ENCODE measurements at places on chromosomes 1 and 21.
A peak's percentile ranks its signal among the peaks of the same experiment; 100 is the strongest.

- DNase-seq: no peak
Observed at GRCh38 chr1:207002724-207003146, 29.8 kb downstream of the C1orf116 start.

GRCh38 chr1:207944571-207944970 is 33.6 kb upstream of the CD34 start:
- DNase-seq: no peak

GRCh38 chr1:172373864-172374263 is 46.6 kb upstream of the C1orf105 start:
- no peak for DNase-seq

DNA sequence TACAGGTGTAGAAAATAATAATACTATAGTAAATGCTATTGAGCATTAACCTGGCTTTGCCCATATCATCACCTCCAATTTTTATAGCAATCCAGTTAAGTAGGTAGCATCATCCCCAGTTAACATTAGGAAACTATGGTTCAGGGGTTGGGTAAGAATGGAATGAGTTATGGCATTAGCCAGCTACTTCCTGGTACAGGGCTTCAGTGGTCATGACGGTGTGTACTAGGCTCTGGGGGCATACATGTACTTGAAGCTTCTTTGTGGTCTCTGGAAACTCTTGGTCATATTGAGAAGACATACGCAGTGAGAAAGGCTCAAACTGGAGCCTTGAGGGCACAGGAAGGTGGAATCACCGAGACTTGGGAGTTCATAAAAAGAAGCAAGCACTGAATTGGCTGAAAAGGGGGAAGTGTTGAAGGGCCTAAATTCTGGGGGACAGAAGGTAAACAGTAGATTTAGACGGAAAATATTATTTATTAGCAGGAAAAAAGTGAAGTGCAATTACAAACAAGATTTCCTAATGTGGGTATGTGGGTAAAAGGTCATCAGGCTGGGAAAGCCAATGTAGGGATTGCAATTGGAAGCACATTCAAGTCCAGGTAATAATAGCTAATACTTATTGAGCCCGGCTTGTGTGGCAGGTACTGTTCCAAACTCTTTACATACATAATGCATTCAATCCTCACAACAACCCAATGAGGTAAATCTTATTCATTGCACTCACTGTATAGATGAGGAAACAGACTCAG is 114.2 kb upstream of the ATP1A1 start:
- no peak for DNase-seq

DNA sequence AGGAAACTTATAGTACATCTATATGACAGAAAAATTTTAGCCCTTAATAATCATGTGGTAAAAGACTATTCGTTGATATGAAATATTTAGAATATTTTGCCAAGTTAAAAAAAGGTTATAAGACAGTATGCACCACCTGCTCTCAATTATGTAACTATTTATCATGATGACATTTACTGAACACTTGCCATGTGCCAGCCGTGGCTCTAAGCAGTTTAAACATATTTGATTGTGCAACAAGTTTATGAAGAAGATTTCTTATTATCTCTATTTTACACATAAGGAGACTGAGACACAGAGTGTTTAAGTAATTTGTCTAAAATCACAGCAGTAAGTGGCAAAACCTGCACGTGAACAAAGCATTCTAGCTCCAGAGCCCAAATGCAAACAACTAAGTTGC is 199.3 kb upstream of the JUN start:
- no peak for DNase-seq

DNA sequence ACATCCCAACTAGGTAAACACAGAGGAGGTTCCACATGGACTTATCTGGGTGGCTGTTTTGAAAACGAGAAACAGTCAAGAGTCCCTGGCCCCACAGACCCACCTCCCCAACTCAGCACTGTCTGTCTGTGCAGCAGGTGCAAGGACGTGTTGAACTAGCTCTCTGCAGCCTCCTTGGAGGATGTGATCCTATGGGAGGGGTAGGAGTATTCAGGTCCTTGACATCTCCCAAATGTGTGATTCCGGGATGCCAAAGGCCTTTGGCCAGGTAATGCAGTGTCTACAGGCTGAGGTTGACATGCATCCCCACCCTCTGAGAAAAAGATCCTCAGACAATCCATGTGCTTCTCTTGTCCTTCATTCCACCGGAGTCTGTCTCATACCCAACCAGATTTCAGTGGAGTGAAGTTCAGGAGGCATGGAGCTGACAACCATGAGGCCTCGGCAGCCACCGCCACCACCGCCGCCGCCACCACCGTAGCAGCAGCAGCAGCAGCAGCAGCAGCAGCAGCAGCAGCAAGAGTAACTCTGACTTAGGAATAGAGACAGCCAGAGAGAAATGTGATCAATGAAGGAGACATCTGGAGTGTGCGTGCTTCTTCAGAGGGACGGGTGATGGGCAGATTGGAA is 151.6 kb upstream of the CAMK1G start:
- no peak for DNase-seq

DNA sequence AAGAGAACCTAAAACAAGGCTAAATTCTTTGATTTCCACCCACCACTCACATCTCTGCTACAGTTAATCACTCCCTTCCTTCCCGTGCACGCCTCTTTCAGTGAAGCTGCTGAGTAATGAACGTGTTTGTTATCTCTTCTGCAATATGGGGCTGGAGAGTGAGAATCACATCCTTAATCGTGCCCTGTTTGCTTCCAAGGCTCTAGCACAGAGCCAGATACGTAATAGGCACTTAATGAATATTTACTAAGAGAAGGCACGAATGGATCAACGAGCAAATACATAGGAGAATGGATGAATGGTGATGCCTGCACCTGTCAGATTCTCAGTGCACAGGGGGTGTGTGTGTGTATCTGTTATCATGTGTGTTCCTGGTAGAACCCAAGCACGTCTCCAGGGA is 22.1 kb upstream of the FAM43B start:
- no peak for DNase-seq

GRCh38 chr1:229230893-229231753 is 39.8 kb upstream of the RAB4A start:
- DNase-seq: no peak

DNA sequence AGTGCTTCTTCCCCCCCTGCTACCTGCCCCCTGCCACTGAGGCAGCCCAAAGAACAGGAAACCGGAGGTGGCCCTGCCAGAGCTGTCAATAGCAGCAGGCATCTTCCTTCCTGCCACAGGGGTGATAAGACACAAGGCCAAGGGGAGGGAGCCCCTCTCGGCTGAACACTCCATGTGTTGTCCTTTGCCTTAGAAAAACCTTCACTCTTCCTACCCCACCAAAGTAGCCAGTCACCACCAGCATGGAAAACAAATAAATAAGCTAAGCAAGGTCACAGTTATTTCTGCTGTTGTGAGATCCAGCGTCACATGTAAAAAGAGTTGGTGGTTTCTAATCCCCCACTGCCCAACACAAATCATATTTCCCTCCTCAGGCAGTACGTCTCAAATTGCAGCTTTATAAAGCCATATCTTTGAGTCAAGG is 104.8 kb upstream of the DPT start:
- DNase-seq: no peak

DNA sequence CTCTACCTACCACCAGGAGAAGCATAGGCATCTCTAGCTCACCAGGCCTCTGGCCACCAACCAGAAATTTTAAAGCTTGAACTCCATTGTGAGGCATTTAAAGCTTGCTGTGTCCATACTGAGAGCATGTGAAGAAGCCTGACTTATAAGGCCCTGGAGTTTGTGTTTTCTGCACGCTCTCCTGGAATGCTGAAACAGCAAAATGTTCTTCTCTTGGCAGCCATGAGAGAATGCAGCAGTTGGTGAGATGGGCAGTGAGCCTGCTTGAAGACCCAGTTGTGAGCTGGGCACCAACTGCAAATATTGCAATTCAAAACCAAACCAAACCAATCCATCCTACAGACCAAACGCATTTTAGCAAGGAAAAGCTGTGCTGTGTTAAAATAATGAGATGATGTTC is 170.0 kb upstream of the IVNS1ABP start:
- DNase-seq: no peak

DNA sequence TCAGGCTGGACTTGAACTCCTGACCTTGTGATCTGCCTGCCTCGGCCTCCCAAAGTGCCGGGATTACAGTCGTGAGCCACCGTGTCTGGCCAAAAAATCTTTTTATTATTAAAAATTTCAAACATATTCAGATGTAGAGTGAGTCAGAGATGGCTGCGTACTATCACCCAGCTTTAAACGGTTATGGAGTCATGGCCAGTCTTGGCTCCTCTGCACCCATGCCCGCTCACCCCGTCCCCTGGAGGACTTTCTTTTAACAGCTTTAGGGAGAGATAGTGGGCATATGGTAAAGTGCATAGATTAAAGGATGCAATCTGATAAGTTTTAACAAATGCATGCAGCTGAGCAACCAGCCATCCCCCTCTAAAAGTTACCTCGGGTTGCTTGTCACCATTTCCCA is 51.8 kb downstream of the TNFRSF8 start:
- no peak for DNase-seq

GRCh38 chr1:192489748-192490147 is 85.8 kb upstream of the RGS1 start:
- DNase-seq: peak; percentile 86

GRCh38 chr1:7581754-7582459 is 189.2 kb upstream of the VAMP3 start:
- DNase-seq: peak; percentile 25

GRCh38 chr1:229108598-229109201 is 162.2 kb upstream of the RAB4A start:
- DNase-seq: no peak

DNA sequence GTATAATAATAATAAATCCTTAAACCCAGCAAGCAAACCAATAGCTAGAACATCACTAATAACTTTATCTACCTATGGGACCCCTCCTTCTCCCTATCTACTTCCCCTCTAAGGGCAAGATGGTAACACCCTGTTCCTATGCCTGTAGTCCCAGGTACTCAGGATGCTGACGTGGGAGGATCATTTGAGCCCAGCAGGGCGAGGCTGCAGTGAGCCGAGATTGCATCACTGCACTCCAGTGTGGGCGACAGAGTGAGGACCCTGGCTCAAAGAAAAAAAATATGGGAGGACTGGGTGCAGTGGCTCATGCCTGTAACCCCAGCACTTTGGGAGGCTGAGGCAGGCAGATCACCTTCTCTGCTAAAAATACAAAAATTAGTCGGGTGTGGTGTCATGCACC is 143.1 kb upstream of the SLC45A1 start:
- no peak for DNase-seq

- no peak for DNase-seq
Observed at GRCh38 chr1:186152227-186152619, 222.8 kb downstream of the TPR start.

- no peak for DNase-seq
Observed at GRCh38 chr1:30600258-30600657, 123.1 kb downstream of the MATN1 start.

DNA sequence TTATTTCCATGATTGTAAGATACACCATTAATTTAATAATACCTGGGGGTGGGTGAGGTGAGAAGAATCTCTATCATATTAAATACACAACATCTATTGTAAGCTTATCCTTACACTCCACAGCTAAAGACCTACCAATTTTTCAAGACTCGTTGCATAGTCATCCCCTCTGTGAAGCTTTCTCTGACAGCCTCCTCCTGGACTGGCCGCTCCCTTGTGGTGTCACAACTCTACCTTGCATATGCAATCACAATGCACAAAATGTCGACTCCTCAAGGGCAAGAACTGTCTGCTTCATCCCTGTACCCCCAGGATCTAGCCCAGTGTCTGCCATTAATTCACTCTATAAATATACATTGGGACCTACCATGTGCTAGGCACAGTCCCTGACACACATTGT is 2.4 kb upstream of the PTGFRN start:
- DNase-seq: no peak

GRCh38 chr1:147725685-147726084 is 34.7 kb downstream of the GJA5 start:
- DNase-seq: no peak

- DNase-seq: no peak
Observed at GRCh38 chr21:31554511-31555022, 104.9 kb upstream of the SOD1 start.

- DNase-seq: no peak
Observed at GRCh38 chr1:153776352-153776751, 1.1 kb downstream of the SLC27A3 start.

DNA sequence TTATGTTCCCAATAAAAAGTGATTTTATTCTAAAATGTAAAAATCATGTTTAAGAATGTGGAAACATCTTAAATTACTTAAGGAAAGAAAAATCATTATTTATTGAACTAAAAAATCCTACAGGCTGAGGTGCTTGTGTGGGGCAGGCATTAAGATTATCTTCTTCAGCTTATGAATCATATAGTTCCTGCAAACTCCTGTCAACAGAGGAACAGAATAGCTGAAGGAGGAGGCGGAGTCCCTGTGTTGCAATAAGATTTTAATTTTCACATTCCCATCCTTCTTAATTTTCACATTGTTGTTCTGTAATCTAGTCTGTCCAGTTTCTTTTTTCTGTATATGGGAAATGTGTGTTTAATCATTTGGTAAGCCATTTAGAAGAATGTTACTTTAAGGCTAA is 20.6 kb upstream of the OLFML3 start:
- no peak for DNase-seq

DNA sequence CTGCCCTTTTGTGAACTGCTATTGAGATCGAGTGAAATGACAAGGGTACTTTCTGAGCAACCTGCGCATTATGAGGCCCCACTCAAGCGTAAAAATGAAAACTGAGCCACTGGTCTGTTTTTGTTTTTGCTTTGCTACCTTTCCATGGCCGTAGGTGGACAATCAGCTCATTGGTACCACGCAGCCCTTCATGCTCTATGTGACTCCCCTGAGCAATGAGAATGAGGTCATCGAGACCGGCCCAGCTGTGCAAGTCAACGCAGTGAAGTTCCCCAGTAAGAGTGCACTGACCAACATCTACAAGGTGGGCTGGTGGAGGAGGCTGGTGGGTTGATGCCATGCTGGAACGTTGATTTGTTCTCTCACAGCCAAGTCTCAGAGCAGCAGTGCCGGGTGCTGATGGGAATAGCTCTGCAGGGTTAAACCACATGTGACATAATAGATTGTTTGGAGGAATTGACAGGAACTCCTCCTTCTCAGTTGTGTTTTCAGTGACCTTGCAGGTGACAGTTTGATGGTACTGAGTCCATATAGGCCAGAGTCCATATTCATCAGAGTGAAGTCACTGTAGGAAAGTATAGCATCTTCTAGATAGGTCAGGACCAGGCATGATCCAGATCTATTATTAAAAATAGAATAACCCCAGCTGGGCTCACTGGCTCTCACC is 170.3 kb downstream of the VPS13D start:
- no peak for DNase-seq

GRCh38 chr1:183515002-183515689 is 42.8 kb downstream of the SMG7 start:
- DNase-seq: peak; percentile 58

DNA sequence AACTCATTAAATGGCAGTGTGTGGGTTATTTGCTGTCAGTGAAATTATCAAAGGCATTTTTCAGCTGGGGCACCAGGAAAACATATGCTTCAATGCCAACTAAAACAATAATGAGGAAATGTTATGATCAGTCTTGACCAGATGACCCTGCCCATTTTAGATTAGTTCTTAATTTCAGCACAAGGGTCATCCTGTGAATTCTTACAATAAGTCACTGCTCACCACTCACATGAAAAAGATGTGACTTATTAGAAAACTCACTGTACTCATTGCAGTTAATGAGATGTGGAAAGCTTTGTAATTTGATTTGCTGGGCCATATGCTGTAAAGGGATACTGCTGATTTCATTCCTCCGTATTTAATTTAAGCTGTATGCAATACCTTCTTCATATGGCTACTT is 178.5 kb upstream of the LMO4 start:
- no peak for DNase-seq

- DNase-seq: peak; percentile 67
Observed at GRCh38 chr1:43853161-43853921, 80.3 kb upstream of the ARTN start.
